Bronchial epithelial cell (primary cell): ENCODE measurements at places on chromosomes 5 and 9.

- DNase-seq, result no peak
Observed at GRCh38 chr9:28050941-28051340, 477.7 kb upstream of the C9orf72 start.

DNA sequence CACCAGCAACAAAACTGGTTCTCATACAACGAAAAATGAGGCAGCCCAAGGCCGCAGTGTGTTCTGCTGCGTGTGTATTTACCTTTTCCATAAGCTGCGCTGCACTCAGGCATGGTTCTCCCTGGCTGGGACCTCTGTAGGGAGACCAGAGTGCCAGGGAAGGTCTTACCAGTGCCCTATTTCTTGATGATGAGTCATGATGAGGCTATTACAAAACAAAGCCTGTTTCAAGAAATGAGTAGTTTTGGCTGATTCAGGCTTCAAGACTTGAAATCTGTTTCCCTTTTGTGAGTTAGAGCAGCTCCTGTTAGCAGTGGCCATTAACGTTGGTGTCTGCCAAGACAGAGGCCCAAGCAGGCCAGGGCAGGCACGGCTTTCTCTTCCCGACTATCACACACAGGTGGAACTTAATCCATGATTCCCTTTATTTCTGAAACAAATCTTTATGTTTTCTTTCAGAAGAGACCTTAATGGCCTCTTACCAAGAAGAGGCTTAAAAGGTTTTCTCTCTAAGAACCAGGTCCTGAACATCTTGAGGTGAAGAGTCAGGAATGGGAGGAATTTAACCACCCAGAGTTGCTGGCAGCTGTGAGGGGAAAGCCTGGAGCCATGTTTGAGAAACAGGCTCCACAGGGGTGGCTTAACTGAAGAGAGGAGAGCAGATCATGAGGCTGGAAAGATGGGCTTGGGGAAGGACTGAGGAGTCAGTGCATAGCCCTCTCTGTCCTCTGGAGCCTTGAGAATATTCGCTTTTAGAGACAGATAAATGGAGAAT is 41.4 kb upstream of the TIFAB start:
- DNase-seq, result peak; percentile 99

DNA sequence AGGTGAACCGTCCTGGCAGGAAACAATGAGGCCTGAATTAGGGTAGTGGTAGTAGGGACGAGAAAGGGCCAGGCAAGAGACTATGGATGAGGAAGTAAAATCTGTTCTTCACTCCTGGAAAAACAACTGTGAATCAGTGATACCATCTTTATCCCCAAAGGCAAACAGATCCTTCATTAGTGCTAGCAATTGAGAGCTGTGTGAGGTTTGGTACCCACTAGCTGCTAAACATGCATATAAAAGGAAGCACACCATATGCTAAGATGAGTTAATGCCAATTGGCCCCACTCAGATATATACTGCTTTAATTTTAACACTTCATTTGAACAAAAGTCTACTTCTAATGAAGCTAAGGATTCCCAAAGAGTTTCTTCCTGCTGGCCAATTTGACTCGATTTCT is 244.8 kb upstream of the NR4A3 start:
- no peak for DNase-seq

DNA sequence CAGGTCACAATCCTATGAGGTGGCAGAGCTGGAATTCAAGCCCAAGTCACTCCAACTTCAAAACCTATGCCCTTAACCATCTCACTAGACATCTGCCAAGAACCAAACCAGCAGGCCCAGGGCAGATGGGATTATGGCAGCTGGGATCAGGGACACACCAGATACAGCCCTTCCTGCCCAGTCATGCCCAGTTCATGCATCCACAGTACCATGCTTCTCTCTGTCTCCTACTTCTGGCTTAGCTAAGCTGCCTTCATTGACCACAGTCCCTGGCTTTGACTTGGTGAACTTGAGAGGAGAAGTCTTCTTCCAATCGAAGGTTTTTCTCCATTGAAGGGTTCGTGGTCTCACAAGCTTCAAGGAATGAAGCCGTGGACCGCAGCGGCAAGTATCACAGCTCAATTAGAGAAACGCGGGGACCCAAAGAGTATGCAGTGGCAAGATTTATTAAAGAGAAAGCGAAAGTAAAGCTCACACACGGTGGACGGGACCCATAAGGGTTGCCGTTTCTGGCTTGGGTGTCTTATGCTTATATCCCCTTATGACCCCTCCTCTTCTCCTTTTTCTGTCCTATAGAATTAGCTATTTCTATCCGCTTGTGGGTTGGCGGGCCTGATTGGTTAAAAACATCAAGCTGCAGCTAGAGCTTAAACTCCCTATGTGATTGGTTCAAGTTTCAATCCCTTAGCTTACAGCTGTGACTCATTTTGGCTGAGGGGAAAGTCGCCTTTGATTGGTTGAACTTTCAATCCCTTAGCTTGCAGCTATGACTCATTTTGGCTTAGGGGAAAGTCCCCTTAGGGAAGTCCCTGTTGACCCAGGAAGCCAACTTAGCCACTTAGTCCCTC is 101.2 kb downstream of the TRIM36 start:
- peak; percentile 61 for DNase-seq

GRCh38 chr5:111741278-111741677 is 15.7 kb downstream of the NREP start:
- peak; percentile 15 for DNase-seq

GRCh38 chr9:19470981-19471650 is 62.3 kb downstream of the ACER2 start:
- no peak for DNase-seq

DNA sequence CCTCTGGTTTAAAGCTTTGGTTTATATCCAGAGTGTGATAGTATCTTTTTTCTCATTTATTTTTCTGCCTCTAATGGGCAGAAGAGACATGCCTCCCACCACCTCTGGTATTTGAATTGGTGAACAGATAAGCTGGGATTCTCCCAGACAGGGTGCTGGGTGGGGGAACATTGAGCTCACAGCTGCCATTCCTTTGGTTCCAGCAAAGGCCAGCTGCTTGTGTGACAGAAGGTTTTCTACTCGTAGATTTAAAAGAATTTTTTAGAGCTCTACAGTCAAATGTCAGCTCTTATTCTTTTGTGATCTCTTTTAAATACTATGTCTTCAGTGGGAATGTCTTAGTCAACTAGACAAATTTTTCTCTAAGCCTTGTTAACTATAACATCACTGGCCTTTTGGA is 54.7 kb upstream of the ADAMTS16 start:
- DNase-seq, result no peak

- no peak for DNase-seq
Observed at GRCh38 chr5:132499440-132500243, 9.1 kb upstream of the IRF1 start.

DNA sequence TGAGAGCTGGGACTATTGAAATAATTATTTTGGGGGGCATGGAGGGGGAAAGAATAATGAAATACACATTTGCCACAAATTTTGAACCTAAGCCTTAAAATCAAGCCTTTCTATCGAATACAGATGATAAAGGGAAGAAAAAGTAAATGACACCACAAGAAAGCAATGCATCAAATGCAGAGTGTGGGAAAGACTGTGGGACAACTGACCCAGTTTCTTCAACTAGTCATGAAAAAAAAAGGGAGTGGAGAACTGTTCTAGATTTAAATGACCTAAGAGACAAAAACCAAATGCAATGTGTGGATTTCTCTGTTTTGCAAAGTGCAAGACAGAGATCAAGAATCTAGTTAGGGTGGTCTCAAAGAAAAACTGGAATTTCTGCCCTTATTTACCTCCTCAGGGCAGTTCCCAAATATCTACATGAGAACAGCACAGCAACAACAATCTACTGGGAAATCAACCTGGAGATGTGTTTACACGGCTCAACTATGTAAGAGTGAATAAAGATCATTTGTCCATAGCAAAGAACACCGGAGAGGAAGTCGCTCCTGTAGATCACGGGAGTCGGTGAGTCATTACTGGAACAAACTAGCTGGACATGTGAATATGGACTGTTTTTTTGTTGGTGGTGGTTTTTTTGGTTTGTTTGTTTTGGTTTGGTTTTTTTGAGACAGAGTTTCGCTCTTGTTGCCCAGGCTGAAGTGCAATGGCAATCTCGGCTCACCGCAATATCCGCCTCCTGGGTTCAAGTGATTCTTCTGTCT is 145.9 kb downstream of the DROSHA start:
- DNase-seq, result no peak

DNA sequence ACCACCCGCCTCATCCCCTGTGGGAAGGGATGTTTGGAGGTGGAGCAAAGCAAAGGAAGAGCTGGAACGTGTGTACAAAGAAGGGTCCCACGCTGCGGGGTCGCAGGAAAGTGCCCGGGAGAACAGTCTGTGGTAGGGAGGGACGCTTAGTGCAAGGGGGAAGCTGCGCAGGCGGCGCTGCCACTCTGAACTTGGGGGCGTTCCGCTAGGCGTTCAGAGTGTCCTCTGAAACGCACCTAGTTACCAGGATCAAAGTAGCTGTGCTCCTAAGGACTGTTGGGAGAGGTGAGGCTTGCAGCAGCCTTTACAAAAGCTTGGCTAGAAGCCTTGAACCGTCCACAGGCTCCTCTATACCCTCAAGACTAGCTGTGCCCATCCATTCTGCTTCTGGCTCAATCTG is 29.3 kb upstream of the PDE8B start:
- no peak for DNase-seq

- peak; percentile 63 for DNase-seq
Observed at GRCh38 chr9:21559402-21560280, 77.5 kb upstream of the IFNE start.

DNA sequence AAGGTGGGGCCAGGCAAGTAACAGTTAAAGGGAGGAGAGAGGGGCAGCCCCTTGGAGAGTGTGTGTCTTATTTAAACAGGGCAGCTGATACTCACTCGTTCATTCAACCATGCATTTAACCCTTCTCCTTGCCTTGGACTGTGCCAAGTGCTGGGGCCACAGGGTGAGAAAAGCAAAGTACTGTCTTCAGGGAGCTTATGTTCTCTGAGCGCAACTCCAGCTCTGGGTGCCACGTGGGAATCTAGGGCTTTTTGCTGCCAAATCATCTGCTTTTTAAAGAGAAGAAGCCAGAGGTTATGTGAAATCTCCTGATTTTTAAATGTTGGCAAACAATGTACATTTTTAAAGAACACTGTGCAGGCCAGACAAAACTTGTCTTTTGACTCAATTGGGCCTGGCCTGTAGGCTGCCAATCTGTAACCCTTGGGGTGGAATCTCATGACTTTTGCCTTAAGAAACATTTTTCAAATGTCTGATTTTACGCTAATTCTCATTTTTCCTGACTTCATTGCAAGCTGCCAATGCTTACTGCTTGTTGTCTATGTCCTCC is 157.8 kb downstream of the NTRK2 start:
- DNase-seq, result no peak

- no peak for DNase-seq
Observed at GRCh38 chr9:133004999-133005760, 25.6 kb upstream of the GTF3C5 start.

DNA sequence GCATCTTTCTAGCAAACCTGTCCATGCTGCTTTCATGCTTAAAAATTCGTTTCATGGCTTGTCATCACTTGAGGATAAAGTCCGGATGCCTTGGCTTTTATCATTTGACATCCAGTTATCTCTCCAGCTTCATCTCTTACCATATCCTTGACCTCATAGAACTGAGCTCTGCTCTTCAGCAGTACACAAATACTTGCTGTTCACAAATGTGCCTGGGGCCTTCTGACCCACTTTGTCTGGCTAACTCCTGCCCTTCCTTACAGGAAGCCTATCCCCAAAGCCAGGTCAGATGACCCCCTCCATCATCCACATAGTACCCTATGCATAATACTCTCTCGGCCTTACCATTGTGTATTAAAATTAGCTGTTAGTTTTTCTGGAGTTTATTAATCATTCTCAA is 249.1 kb downstream of the SAXO1 start:
- no peak for DNase-seq
